Fibroblast of the conjunctiva (primary cell): ENCODE measurements at places on chromosomes 2 and 18.

GRCh38 chr18:61946449-61946848 lies 53.6 kb upstream of the RNF152 start:
- peak; percentile 18 for DNase-seq

- no peak for DNase-seq
Measured at GRCh38 chr2:225398372-225398771, 1.1 kb upstream of the NYAP2 start.

GRCh38 chr2:28944535-28945248 lies 36.4 kb upstream of the TOGARAM2 start:
- no peak for DNase-seq

DNA sequence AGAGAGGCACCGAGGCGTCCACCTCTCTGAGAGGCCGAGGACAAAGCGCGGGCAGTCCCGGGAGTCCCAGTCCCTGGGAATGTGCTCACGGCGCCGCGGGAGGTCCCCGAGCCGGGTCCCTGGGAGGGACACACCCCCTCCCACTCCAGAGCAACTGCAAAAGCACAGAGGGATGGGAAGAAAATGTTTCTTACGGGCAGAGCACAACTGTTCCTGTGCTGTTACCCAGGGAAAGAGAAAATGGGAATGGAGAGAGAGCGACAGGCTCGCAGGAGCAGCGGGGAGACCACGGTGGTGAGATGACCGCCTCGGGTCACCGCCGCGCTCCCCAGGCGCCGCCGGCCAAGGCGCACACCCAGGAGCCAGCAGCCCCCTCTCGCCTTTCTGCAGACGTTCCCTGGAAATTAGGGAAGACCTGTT lies 1.2 kb upstream of the BCL11A start:
- DNase-seq = no peak

- no peak for DNase-seq
Measured at GRCh38 chr2:25777077-25777476, 101.2 kb downstream of the ASXL2 start.

DNA sequence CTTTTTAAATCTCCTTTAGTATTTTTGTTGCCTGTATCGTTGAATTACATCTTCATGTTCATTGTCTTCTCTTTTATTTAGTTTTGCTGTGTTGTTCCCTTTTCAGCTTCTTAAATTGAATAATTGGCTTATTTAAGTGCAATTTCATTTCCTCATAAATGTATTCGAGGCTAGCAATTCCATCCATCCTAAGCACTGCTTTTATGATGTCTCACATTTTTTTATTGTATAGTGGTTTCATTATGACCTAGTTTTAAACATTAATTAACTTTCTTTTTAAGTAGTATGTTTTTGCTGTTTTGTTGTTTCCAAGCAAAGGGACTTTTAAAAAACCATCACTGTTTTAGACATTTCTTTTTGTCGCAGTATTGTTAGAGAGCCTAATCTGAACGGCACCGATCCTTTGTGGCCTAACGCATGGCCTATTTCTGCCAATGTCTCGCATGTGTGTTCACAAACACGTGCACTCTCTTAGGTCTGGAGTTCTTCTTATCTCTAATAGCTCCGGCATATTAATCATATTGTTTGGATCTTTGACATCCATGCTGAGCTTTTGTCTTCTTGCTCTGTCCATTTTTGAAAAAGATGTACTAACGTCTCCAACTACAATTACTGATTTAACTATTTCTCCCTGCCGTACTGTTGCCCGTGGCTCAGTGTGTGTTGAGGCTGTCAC lies 59.6 kb upstream of the ZNF516 start:
- no peak for DNase-seq

- DNase-seq = no peak
Measured at GRCh38 chr2:234175649-234176048, 125.1 kb downstream of the SPP2 start.

DNA sequence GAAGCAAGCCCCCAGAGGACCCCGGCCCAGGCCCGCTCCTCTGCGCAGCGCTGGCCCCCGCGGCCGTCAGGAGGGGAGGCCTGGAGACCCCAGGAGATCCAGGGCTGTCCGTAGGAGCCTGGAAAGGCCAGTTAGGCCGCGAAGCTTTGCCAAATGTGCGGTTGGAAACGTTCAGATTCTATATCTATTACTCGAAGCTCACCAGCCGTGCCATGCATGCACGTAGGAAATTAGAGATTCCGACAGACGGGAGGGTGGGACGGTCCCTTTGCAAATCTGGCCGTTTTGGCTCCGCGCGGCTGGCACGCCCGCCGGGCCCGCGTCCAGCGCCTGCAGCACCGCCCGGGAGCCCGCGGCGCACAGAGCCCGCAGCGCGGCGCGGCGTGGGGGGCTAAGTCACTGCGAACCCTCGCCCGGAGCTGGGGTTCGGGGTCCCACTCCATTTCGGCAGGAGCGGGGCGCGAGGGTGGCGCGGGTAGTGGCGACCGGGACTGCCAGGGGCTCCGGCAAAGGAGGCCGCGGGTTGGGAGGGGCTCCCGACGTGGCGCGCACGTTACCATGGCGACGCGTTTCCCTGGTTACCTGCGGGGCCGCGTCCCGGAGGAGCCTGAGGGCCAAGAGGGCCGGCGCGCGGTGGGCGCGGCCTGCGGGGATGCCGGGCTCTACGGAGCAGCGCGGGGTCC lies 488.6 kb upstream of the SMIM21 start:
- no peak for DNase-seq

- no peak for DNase-seq
Measured at GRCh38 chr2:67712484-67712883, 315.4 kb downstream of the ETAA1 start.

DNA sequence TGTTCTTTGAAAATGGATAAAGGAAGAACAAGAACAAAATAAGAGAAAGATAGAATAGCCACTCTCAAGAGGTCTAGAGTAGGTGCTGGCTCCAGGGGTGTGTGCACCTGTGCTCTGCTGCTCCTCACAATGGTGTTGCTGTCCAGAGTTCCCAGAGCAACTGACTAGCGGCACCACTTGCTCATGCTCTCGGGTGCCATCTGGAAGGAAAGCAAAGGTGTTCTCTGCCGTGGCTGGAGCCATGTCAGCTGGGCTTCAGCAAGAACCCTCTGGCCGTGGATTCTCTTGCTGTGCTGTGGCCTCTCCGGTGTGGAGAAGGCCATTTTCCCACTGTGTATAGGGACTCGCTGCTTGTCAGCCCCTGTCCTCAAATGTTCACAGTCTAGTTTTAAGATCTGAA lies 114.6 kb upstream of the TEX51 start:
- no peak for DNase-seq

DNA sequence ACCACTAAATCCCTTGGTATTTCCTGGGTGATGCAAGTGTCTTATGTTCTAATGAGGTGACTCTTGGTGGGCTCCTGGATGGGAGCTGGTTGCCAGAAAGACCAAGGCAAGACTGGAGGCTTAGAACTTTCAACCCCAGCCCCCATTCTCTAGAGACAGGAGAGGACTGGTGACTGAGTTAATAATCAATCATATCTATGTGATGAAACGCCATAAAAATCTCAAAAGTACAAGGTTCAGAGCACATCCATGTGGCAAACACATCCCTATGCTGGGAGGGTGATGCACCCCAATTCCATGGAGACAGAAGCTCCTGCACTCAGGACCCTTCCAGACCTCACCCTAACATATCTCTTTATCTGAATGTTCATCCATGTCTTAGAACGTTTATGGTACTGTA lies 139.5 kb upstream of the LINC00305 start:
- DNase-seq = no peak

DNA sequence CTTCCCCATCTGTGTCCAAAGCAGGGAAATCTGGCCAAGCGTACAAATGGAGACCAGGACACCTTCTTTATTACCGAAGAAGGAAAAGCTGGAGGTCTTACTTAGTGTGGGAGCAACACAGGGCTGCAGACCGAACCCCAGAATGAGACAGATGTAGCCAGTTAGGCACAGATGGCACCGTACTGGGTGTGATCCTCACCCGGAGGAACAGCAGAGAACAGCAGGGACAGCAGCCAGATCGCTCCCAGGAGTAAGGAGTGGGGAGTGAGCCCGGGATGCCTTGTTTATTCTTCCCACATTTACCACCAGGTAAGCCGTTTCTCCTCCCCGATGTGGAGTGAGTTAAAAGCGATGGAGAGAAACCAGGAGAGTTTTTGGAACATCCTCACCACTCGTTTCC lies 150.7 kb upstream of the SPRED2 start:
- no peak for DNase-seq

DNA sequence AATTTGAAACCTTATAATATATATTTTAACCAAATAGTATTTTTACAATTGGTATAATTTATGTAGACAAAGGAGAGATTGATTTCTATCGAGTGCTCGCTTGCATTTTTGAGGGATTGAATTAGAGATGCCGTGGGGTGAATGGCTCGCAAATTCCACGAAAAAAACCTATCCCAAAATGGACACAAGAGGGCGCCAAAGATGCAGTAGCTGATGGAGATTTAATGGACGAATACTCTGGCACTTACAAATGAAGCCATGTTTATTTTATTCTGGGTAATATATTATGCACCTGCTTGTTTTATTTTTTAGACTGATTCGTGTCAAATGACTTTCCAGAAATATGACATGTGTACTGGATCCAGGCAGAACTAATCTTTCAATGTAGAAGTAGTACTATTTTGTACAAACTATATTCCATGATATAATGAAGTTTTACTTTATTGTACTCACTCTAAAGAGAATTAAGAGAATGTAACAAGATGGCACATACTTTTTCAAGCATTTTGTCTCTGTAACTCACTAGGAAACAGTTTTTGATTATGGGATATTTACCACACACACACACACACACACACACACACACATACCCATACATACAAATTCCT lies 505.4 kb downstream of the PLCL1 start:
- DNase-seq = peak; percentile 14

DNA sequence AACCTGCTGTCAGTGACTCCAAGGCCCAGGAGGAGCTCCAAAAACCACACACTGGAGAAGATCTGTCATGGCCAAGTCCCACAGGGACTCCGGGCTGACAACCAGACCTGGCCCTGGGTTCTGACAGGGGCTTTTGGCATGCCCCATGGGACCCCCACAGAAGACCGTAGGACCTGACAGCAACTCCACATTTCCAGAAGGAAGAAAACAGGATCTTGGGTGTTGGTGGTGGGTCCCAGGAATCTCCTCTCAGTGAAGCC lies 275.9 kb upstream of the HS6ST1 start:
- DNase-seq = no peak

DNA sequence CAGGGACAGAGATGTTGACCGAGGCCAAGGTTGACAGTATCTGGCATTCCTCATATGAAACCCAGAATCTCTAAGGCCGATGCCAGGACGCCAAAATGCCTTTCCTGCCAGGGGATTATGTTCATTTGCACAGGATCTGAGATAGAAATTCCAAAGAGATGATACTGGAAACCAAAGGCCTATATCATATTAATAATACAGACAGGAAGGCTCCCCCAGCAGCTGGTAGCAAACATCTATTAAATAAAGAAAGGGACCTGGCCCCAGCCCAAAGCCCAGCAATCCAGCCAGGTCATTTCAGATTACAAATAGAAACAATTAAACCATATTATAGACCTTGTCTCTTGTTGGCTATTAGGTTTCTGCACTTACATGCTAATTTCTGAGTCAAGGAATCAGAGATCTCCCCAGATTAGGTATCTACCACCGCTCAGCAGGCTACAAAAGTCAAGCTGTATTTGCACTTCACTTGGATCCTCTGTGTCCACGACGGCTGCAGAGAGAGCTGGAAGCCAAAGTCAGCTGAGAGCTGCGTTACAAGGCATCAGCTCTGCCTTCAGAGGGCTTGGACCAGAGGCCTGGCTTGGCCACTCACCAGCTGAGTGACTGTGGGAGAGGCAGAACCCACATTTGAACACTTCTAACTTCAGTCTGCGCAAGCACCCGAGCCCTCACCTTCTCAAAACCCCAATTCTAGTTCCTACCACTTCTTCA lies 269.3 kb upstream of the SIX2 start:
- no peak for DNase-seq
